Ammon's horn (tissue), 1 donor: ENCODE measurements at places on chromosomes 6 and 20.

GRCh38 chr20:34927736-34928135 is 27.9 kb downstream of the GSS start:
- DNase-seq, result no peak

- DNase-seq, result peak; percentile 35
These were observed 36.7 kb downstream of the LRFN2 start for GRCh38 chr6:40550202-40551101.

DNA sequence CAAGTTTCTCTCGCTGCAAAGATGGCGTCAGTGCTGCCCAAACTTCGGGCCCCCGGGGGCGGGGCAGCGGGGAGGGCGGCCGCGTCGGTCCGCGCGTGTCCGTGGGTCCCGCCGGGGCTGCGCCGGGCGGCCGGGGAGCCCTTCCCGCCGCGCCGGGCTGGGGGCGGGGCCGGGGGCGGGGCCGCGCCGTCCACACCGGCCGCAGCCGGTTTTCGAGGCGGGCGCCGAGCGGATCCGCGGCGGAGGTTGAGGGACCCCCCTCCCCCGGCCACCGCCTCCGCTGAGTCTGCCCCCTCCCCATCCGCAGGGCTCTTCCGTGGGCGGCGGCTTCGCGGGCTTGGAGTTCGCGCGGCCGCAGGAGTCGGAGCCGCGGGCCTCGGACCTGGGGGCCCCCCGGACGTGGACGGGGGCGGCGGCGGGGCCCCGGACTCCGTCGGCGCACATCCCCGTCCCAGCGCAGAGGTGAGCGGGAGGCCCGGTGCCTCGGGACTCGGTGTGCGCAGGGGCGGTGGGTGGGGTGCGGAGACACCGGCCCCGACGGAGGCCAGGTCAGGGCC is 572 bp downstream of the SLC2A4RG start:
- no peak for DNase-seq

GRCh38 chr6:167786853-167787675 is 39.6 kb upstream of the AFDN start:
- DNase-seq, result no peak

DNA sequence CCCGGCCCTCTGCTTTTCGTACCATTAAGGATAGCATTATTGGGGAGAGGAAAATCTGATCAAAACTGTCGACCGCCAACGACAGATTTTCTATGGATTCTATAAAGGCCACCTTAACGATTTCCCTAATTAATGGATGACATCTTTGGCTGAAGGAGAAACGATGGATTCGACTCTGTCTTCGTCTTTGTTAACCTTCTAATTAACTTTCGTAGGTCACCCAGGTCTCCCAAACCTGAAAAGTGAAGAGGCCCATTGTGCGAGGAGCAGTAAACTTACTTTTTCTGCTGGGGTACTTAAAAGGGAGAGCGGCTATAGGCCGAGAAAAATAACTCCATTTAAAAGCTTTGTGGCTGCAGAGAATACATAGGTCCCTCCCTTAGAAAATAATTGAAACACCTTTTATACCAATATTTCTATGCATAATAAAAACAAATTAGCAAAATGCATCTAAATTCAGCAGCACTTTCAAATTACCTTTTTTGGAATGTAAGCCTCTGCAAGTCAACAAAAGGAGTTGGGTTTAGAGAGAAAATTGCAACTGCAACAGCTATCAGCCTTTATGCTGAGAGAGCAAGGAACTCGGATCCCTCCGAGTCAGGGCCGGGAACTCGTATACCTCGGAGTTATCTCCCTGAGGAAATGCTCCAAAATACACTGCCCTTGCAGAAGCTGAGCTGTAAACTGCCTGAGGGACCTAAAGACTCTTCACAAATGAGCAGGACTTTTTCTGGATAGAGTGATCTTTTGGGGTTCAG is 31.4 kb upstream of the NR2E1 start:
- DNase-seq, result no peak

DNA sequence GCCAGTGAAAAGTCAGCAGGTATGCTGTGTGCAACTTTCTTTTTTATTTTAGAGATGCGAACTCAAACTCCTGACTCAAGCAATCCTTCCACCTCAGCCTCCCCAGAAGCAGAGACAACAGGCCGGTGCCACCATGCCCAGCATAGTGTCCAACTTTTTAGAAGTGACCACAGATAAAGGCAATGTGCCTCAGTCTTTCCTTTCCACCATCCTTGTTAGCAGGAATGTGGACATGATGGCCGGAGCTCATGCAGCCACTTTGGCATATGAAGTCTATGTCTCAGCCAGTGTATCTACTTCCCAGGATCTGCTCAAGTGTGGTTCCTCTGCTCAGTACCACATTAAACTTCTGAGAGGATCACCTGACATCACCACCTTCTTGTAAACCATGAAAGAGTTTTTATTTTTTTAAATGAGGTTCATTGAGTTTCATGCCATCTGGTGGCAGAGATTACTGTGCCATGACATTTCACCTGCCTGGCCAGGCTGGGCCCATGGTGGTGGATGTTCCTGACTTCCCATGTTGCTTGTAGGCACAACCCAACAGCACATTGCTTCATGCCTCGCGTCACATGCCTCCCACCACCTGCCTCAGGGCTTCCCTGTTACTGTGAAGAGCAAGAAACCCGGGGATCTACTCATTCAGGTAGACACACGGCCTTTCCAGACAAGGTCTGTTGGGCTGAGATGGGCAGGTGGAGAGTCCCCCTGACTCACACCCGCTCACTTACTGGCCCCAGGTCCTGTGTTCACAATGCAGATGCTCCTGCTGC is 216.5 kb downstream of the LY86 start:
- no peak for DNase-seq

DNA sequence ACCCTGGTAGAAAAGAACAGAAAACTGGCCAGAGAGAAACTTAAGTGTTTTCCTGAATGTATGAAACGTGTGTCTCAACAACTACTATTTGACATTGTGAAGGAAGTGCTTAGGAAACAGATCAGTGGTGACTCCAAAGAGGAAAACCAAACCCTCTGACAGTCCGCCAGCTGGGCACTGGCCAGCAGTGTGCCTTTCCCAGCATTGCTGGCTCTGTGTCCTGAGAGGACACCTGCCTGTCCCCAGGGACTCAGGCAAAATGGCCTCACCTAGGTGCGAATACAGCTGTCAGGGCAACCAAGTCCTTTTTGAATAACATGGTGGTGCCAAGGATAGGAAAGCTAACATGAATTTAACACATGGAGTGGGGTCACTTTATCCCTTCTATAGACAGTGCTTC is 72.5 kb downstream of the NDUFAF5 start:
- DNase-seq, result no peak

DNA sequence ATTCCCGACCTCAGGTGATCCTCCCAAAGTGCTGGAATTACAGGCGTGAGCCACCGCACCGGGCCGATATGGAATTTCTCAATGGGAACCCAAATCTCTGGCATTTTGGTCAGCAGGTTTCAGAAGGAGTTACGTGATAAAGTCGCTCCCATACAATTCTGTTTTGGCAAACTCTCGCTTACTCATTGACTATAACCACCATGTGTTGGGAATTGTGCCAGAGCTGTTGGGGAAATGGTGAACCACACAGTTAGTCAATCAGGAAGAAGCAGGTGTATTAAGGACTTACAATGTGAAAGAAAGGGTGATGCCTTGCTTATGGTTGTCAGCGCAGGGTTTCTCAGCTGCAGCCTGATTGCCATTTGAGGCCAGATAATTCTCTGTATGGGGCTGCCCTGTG is 410.5 kb downstream of the QKI start:
- no peak for DNase-seq

DNA sequence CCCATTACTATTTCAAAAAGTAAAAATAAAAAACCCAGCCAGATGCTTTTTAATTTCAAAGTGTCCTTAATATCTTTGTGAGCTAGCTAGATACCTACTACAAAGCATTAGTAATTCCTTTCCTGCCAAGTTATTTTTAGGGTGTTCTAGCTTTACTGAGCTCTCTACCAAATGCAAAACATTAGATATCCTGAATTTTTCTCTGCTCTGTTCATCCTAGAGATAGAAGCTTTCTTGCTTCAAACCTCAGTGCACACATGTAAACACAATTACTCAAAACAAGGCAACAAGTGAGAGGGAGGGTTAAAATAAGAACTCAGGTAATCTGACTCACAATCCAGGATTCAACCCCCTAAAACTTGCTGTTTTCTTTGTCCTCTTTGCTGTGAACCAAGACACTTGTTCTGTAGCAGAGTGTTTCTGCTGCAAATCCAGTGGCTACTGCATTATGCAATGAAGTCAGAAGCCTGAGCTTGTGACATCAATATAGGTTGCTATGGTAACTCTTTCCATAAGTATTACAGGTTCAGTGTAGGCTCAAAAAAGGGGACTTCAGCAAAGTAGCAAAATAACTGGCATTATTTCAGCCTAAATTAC is 72.6 kb upstream of the STXBP5 start:
- DNase-seq, result no peak

DNA sequence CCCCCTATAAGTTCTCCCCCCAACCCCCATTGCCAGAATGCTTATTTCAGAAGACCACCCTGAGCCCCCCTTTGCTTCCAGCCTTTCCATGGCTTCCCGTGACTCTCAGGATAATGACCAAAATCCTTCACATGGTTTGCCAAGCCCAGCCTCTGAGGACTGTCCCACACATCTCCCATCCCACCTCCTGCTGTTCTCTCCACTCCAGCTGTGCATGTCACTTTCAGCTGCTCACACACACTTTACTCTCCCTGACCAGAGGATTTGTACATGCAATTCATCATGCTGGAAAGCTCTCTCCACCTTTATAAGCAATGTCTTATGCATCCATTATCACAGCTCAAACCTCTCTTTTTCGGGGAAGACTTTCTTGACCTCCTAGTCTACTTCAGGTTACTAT is 164.2 kb downstream of the PRL start:
- no peak for DNase-seq

GRCh38 chr20:54875307-54875706 is 399.9 kb downstream of the DOK5 start:
- no peak for DNase-seq

GRCh38 chr6:72322771-72323170 is 299.1 kb upstream of the KCNQ5 start:
- no peak for DNase-seq
